ENCODE measurements at places on chromosomes 1 and 21.

DNA sequence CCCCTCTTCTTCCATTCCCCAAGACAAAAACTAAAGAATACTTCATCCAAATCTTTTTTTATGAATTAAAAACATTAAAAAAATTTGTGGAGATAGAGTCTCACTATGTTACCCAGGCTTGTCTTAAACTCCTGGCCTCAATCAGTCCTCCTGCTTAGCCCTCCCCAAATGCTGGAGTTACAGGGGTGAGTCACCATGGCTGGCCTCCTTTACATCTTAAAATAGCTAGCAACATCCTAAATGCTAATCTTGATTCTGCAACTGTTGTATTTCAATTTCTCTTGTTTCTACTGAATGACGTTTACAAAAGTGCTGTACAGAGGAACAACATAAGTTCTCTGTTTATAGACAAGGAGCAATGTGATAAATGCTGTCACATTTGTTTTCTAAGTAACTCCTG is 483.5 kb downstream of the ADGRL2 start:
- no peak for DNase-seq

DNA sequence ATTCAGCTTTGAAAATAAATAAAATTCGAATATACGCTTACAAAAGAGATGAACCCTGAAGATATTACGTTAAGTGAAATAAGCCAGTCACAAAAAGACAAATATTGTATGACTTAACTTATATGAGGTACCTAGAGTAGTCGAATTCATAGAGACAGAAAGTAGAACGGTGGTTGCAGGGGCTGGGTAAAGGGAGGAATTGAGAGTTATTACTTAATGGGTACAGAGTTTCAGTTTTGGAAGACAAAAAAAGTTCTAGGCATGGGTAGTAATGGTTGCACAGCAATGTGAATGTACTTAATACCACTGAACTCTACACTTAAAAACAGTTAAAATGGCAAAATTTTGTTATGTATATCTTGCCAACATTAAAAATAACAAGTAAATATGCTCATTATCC is 48.6 kb upstream of the ZNHIT6 start:
- DNase-seq: no peak

DNA sequence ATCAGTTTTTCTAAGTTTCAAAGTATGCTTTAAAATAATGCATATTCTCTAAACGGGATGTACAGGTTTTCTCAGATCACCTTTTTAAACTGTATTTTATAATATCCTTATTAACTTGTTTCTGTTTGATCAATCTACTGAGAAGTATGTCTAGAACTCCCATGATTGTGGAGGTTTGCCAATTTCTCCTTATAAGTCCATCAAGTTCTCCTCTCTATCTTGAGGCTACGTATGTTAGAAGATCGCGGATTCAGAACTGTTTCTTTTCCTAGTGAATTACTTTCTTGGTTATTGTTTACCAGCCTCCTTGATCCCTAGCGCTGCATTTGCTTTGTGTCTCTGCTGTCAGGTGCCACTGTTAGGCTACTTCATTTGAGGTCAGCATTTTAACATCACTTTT is 89.2 kb downstream of the NPHP4 start:
- DNase-seq: no peak

DNA sequence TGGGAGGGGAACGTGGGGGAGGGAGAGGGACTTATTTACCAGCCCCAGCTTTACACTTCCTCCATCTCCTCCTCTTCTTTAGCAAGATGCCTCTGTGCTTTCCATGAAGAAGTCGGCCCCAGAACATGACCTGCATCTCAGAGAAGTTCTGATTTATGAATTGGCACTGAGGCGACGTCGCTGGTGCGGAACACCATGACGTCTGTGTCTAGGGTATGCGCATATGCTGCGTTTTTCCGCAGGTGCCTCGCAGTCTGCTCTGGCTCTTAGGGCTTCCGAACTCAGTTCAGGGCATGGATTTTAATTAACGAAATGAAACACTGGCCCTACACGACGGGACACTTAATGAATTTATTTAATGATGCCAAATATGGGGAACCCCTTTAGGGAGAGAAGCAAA is 510.3 kb downstream of the SMYD3 start:
- DNase-seq: no peak

DNA sequence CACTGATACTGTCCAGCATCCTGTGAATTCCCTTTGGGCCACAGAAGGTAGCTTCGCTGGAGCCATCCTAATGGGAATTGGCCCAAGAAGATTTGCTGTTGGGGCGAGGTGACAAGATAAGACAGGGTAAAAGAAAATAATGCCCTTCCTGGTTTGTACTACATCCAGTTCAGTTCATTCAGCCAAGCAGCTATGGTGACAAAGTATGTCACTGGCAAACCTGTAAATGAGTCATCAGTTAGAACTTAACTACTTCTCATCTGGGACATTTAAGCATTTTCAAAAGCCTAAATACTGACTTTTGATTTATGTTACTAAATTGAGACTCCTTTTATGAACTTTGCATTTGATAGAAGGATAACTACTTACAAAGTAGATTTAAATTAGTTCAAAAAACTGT is 54.2 kb downstream of the WDR64 start:
- no peak for DNase-seq

- DNase-seq: no peak
These were observed 175.4 kb downstream of the HIVEP3 start for GRCh38 chr1:41743366-41743765.

DNA sequence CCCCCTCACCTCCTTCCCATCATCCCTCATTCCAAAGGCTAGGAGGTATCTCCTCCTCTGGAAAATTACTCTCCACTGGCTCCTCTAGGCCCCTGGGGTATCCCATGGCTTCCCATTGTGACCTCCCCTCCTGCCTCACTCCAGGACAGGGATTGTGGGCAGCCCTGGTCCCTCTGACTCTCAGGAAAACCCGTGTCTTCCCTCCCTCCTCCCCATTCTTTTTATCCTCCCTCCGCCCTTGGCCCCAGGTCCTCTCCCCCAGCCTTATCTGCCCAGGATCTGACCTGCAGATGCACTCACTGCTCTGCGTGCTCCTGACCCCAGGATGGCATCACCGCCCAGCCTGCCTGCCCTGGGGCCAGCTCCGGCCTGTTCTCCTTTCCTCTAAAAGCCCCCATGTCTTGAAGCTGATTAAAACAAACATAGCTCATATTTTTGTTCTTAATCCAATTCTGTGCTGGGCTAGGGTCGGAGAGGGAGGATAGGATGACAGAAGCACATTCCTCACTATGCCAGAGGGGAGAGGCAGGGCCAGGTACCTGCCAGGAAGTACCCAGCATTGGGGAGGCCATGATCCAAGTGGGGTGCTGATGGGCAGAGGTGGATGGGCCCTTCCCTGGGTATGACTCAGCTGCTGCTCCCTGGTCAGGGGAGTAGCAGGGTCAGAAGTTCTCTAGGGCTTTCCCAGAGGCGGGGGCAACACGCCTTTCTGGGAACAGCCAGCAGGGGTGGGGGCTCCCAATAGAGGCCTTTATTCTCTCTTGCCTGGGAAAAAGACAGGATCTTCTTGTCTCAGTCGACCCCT is 13.8 kb upstream of the UBL4B start:
- DNase-seq: no peak

- DNase-seq: no peak
These were observed 1.9 kb downstream of the SH3BGR start for GRCh38 chr21:39453571-39454179.

DNA sequence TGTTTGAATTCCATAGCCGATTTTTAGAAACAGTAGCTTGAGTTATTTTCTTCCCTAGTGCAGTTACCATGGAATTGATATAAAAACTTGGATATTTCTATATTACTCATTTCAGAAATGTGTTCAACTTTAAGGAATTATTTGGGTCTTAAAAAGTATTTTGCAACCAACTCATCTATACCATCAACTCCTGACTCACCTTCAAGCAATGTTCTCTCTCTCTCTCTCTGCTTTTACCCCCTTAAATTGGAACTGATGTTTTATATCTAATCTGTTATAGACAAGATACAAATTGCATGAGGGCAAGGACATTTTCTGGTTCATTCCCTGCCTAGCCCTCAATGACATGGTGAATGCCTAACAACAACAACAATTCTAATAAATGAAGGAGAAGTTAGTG is 214.7 kb upstream of the NRIP1 start:
- DNase-seq: no peak

DNA sequence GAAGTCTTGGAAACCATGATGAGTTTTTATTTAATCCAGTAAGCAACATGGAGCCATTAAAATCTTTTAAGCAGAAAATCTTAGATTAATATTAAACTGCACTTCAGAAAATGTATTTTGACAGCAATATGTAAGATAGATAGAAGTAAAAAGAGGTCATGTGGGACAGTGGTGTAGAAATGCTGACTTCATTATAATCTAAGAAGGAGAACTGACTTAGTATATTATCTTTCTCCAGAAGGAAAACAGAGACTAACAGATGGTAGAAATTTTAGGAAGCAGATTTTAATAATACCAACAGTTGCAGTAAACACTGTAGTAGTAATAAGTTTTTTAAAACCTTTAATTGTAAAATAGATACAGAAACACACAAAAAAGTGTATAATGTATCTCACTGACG is 272.9 kb downstream of the TPR start:
- DNase-seq: no peak

- DNase-seq: no peak
These were observed at the start of gene PDZK1 for GRCh38 chr1:145707183-145707867. Gene PDZK1, minus strand, starts transcription at chr1:145707368. Its CDS starts 19,347 bp downstream, at chr1:145688021.

- no peak for DNase-seq
These were observed 65.2 kb downstream of the SIK1 start for GRCh38 chr21:43361493-43362296.

- no peak for DNase-seq
These were observed 6.5 kb downstream of the RNF207 start for GRCh38 chr1:6212193-6212959.

GRCh38 chr21:42405064-42406013 is 1.6 kb downstream of the UBASH3A start:
- DNase-seq: no peak

- DNase-seq: peak; percentile 89
These were observed 15.4 kb downstream of the NPPA start for GRCh38 chr1:11831945-11832725.

GRCh38 chr1:197600751-197601150 is 174.5 kb downstream of the DENND1B start:
- DNase-seq: no peak

GRCh38 chr1:179087665-179088064 is 5.8 kb downstream of the TOR3A start:
- DNase-seq: no peak

DNA sequence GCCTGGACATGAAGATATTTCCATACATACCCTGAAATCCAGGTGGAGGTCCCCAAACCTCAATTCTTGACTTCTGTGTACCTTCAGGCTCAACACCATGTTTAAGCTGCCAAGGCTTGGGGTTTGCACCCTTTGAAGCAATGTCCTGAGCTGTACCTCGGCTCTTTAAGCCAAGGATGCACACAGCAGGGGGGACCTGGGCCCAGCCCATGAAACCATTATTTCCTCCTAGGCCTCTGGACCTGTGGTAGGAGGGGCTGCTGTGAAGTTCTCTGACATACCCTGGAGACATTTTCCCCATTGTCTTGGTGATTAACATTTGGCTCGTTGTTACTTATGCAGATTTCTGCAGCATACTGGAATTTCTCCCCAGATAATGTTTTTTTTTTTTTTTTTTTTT is 184.3 kb upstream of the RGS18 start:
- no peak for DNase-seq

- no peak for DNase-seq
These were observed 31.7 kb upstream of the LAX1 start for GRCh38 chr1:203733009-203733863.

DNA sequence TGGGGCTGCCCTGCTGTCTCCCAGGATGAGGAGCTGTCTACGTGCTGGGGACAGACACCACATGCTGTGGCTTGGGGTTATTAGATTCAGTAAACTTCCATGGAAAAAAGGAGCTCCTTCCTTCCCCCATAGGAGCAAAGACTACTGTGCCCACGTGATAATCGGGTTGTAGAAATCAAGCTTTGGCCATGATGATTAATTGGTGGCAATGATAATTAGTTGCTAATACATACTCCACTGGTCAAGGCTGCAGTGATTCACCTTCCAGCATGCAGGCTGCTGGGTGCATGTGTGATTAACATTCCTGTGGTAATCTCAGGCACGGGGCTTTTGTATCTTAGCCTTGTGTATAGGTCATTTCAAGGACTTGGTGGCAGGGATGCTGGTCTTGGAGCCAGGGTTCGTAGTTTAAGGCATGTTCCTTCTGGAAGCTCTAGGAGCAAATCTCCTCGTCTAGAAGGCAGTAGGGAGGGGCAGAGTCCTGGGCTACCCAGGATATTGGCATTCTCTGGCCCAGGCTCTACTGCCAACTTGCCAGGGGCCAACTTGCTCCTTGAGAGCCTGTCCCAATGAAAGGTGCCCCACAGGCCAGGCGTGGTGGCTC is 41.4 kb downstream of the TMCO4 start:
- DNase-seq: no peak

DNA sequence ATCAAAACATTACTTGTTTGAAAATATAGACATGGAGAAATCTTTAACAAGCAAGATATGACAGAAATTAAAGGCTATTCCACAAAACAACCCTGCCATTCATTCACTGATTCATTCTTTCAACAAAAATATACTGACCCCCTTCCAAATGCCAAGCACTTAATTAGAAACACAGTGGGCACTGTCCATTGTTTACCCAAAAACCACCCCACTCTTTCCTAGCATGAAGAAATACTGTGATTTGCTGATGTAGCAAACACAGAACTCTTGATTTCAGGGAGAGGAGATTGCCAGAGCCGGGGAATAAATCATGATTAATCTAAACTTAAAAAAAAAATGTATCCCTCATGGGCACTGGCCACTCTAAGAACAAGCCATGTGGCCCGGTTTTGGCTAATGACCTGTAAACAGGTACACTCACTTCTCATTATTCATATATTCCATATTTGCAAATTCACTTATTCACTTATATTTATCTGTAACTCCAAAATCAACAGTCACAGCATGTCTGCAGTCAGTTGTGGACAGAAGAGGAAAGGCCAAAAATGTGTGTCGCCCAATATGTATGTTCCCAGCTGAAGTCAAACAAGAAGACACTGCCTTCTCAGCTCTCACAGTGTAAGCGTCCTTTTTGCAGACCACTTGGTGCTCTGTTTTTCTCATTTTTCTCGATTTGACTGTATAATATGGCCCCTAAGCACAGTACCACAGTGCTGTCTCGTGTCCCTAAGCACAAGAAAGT is 133.1 kb downstream of the SMYD3 start:
- DNase-seq: no peak

GRCh38 chr1:164780111-164780812 is 221.3 kb downstream of the PBX1 start:
- no peak for DNase-seq

Measured in COR-L47 (cell line).